ENCODE measurements at places on chromosomes 12 and 14.

GRCh38 chr14:24311837-24312615 lies 724 bp downstream of the LTB4R start:
- no peak for DNase-seq

- no peak for DNase-seq
Measured at GRCh38 chr12:106867651-106868050, 88.1 kb upstream of the TMEM263 start.

DNA sequence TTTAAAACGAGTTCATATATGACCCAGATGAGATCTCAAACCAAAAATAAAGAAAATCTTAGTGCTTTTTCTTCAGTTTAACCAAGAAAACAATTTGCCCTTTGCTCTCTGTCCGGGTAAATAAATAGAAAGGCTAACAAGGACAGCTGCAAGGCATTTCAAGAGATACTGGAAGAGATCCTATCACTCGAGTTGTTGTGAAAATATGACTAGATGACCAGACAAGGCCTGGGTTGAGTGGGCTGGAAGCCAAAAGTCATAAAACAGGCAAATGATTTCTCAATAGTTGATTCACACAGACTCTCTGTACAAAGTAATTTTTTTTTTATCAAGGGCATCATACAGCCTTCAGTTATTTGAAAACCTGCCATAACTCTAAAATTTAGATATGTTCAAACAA lies 55.9 kb upstream of the AVPR1A start:
- no peak for DNase-seq

- peak; percentile 14 for DNase-seq
Measured at GRCh38 chr12:118436986-118437385, 60.6 kb downstream of the SUDS3 start.

- no peak for DNase-seq
Measured at GRCh38 chr12:106358396-106359241, 1.1 kb downstream of the POLR3B start.

DNA sequence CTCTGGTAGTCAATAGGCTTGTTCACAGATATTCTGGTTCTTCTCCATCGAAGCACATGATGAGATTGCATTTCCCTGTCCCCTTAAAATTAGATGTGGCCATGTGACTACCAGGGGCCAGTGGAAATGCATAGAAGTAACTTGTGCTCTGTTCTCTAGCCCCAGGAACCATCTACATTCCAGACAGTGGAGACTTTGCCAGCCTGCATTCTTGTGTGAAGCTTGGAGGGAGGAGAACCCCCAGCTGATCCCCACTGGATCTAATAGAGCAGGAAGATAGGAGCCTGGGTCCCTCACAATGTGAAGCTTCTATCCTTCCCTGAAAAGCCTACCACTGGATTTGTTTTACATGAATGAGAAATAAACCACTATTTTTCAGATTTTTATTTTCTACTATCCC lies 130.1 kb downstream of the KITLG start:
- peak; percentile 71 for DNase-seq

GRCh38 chr12:11685316-11685715 lies 35.8 kb downstream of the ETV6 start:
- no peak for DNase-seq

DNA sequence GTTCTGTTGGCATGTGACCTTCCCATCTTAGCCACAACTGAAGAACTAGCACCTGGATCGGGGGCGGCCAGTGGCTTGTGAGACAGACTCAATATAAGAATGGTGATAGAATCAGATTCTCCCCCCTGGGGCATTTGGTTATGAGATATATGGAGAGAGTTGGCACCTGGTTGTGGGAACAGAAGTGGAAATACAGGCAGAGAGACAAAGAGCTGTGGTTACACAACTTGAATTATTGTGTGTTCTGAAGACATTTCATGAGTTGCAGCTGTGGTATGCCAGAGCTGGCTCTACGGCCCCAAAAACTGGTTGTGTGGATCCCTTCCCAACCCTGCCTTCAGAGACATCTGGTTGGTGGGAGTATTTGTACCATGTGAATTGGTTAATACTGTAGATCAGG lies 2.9 kb upstream of the MSRB3 start:
- no peak for DNase-seq

- DNase-seq, result no peak
Measured at GRCh38 chr14:59474172-59474571, 9.0 kb upstream of the GPR135 start.

DNA sequence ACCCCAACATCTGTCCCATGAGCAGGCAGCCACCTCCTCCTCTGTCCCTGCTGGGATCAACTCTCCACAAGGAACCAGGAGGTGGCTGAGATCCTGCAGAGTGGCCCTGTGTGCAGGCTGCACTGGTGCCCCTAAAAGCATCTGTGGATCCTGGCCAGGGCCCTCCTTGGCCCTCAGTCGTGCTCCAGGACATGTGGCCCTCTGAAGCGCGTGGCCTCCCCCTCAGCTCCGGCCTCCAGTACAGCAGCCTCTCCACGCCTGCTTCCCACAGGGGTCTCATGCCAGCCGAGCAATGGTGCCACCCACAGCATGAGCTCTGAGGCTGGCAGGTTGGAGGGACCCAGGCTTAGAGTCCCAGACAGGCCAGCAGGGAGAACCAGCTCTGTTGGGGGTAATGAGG lies 77.4 kb upstream of the NOS1 start:
- DNase-seq, result no peak

- peak; percentile 83 for DNase-seq
Measured at GRCh38 chr14:79842270-79842669, 369.0 kb downstream of the DIO2 start.

DNA sequence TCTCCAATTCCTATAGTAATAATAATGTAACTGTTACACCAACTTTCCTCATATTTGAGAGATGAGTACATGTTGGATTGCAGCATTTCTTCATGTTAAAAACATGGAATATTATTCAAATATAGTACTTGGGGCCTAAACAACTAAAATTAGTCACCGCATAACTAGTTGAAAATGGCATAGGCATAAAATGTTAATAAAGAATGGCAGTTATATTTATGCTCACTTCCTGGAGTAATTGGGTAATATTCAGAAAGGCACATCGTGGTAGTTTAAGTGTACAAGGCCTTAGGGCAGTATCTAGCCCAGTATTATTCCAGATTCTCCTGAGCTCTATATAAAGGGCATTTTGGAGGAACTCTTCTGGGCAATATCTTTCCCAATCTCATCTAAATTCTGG lies 46.0 kb downstream of the ERGIC2 start:
- no peak for DNase-seq

GRCh38 chr12:122942637-122943036 lies 23.6 kb downstream of the ABCB9 start:
- DNase-seq, result no peak

- peak; percentile 88 for DNase-seq
Measured at GRCh38 chr14:21093769-21094681, 4.4 kb downstream of the ZNF219 start.

DNA sequence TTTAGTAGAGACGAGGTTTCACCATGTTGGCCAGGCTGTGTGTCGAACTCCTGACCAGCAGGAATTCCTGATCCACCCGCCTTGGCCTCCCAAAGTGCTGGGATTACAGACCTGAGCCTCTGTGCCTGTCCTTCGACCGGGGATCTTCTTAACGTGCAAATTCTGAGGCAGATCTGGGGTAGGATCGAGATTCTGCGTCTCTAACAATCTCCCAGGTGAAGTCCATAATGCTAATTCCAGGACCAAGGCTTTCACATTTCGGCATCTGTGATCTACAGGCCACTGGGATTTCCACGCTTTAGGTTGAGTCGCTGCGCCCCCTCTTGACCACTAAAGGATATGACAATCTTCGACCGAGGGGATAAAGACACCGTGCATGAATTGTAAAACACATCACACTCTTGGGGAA lies 24.8 kb downstream of the FOS start:
- DNase-seq, result peak; percentile 77

DNA sequence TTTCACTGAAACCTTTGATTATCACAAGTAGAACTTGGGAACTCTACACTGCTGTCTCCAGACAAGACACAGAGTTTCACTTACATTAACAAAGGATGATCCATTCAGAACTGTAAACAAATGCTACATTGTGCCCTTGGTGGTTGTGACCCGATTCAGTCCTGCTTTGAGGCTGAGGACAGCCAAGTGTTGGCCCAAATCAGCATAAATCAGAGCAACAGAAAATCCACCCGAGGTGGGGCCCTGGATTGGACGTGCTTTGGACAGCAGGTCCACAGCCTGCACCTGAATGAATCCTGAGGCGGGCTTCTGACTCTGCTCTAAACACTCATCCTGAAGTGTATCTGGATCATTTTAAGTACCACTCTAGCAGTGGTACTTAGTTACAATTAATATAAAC lies 68.8 kb downstream of the PPP2R5C start:
- no peak for DNase-seq

GRCh38 chr12:75863533-75863932 lies 168.0 kb downstream of the PHLDA1 start:
- DNase-seq, result no peak

- no peak for DNase-seq
Measured at GRCh38 chr12:49797449-49797776, 30.8 kb downstream of the NCKAP5L start.

- no peak for DNase-seq
Measured at GRCh38 chr12:51922762-51923505, 15.6 kb downstream of the ACVRL1 start.

GRCh38 chr14:77529213-77529612 lies 30.6 kb upstream of the ISM2 start:
- DNase-seq, result no peak

DNA sequence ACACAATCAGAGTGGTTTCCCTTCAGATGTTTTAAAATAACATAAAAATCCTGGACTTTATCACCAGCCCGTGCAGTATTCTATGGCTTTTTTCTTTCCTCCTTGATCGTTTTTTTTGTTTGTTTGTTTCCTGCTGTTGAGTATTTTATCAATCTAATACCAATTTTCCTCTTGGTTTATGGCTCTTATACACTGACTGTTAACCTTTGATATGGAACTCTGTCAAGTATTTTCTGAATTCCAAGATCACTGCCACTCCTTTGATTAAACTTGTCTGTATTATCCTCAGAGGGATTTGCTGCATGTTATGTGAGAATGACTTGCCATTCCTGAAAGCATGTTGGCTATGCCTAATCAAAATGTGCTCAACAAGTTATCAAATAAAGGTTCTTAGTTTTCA lies 88.4 kb downstream of the PELI2 start:
- no peak for DNase-seq

DNA sequence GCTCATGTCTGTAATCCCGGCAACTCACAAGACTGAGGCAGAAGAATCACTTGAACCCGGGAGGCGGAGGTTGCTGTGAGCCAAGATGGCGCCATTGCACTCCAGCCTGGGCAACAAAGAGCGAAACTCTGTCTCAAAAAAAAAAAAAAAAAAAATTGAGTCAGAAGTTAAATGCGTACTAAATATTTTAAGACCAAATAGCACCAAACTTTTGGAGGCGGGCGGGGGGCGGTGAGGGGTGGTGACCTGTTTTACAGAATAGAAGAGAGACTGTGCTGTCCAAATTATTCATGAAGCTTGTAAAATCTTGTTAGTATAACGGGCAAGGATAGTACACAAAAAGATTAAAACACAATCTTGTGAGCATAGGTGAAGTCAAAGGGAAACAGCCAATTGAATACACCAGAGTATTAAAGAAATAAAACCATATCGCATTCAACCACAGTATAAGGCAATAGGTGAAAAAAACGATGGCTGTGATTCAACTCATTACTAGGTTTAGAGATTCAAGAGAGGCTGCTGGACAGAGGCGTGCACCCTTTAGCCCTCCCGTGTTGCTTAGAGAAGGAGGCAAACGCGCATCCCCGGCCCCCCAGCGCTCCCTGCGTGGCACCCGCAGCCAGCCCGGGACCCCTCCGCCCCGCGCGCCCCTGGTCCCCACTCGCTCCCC lies 571 bp downstream of the ZNF891 start:
- DNase-seq, result no peak

GRCh38 chr14:100739306-100739705 lies 12.6 kb downstream of the DLK1 start:
- peak; percentile 26 for DNase-seq

- no peak for DNase-seq
Measured at GRCh38 chr14:52547526-52547925, 4.8 kb downstream of the TXNDC16 start.

GRCh38 chr14:85363358-85363757 lies 166.6 kb upstream of the FLRT2 start:
- no peak for DNase-seq

DNA sequence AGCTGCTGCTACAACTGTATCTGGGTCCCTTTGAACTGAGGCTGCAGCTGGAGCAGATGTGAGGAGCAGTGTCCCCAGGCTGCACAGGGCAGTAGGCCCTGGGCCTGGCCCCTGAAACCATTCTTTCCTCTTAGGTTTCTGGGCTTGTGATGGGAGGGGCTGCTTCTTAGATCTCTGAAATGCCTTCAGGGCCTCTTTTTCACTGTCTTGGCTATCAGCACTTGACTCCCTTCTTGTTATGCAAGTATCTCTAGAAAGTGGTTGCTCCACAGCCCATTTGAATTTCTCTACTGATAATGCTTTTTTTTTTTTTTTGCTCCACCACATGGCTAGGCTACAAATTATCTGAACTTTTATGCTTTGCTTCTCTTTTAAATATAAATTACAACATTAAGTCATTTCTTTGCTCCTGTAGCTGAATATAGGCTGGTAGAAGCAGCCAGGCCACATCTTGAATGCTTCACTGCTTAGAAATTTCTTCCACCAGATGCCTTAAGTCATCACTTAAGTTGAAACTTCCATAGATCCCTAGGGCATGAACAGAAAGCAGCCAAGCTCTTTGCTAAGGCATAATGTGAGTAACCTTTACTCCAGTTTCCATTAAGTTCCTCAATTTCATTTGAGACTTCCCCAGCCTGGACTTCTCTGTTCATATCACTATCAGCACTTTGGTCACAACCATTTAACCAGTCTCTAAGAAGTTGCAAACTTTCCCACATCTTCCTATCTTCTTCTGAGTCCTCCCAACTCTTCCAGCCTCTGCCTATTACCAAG lies 41.1 kb downstream of the ACSM4 start:
- DNase-seq, result no peak

DNA sequence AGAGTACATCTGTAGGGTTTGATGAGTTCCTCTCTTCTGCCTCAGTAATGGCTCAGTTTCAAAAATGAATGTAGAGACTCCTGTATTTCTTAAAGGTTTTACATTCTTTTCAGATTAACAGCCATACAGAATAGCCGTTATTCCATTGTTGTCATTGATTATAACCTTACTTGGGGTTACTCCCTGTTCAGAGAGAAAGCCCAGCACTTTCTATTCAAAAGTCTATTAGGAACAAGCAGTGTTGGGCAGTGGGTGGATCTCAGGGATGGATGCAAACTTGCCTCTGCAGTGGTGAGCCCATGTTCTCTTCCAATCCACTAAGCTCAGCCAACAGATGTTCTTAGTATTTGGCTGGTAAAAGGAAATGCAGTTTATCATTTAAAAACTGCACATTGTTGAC lies 342.6 kb upstream of the E2F7 start:
- DNase-seq, result no peak

GRCh38 chr14:99333841-99334635 lies 62.0 kb upstream of the BCL11B start:
- DNase-seq, result no peak

GRCh38 chr12:124874188-124874587 lies 10.5 kb upstream of the SCARB1 start:
- no peak for DNase-seq

DNA sequence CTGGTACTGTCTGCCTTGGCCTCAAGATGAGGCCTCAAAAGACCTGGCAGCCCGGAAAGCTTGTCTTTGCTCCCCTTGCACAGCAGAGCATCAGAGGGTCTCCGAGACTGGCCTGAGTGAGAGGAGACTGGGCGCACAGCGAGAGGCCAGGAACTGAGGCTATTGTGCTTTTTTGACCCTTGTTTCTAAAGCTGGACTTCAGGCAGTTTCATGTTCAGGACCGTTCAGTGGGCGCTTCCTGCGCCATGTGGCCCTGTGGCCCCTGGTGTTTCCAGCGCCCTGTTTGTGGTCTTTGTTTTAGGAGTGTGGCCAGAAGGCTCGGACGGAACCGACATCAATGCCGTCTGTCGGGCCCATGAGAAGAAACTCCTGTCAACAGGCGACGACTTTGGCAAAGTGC lies 126.3 kb upstream of the EVL start:
- DNase-seq, result no peak
